ENCODE measurements at places on chromosomes 7 and 10. TPM values are rescaled to one million over a fixed set of nuclear protein-coding genes. Genes with fewer than 3 reads are reported as not detected.

- H3K4me3 ChIP-seq, result no peak overlapping the region
- no peaks in the 10 kb centered on the region for H3K4me1 ChIP-seq
- no peaks in the 10 kb centered on the region for H3K27me3 ChIP-seq
- H3K27ac ChIP-seq, result no peak overlapping the region
Measured at GRCh38 chr10:80477813-80478212, 23.7 kb downstream of the TSPAN14 start.

DNA sequence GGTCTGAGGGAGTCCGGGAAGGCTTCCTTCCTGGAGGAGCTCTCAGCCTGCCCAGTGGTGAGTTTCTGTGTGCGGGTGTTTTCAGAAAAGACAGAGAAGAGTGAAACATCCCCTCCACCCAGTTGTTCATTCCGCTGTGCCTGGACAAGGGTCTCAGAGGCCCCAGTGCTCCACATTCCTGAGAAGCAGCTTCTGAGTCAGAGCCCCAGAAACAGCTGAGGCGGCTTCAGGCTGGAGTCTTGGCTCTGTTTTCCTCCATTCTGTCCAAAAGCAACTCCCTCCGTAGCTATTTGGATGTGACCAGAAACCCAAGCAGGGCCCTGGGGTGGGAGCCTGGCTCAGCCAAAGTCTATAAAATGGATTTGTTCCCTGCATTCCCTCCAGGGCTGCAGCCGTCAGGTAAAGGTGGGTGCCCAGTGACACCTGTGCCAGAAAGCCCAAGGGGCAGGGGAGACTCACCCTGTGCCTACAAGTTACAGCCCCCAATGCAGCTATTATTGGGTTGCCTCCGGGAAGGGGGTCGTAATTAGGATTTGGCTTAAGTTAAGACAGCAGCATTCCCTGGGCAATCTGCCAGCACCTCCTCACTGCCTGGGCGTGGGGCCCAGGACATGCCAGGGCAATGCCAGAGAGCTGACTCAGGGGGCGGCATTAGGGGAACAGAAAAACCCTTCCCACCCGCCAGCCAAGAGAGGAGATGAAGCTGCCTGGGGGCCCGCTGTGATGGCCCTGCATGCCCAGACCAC is 13.1 kb upstream of the CAMK2G start:
- H3K4me1 ChIP-seq, result peaks cover 67% of the 10 kb centered on the region
- peak overlapping the region; percentile 82 for H3K27ac ChIP-seq
- no peaks in the 10 kb centered on the region for H3K36me3 ChIP-seq

HOXA11 gene
- 26.6 TPM for total RNA-seq

- peak overlapping the region; percentile 59 for H3K27ac ChIP-seq
- no peaks in the 10 kb centered on the region for H3K27me3 ChIP-seq
- H3K4me1 ChIP-seq, result peaks cover 18% of the 10 kb centered on the region
- H3K4me3 ChIP-seq, result no peak overlapping the region
- H3K36me3 ChIP-seq, result no peaks in the 10 kb centered on the region
Measured at GRCh38 chr10:62153191-62153590, 115.5 kb downstream of the RTKN2 start.

DNA sequence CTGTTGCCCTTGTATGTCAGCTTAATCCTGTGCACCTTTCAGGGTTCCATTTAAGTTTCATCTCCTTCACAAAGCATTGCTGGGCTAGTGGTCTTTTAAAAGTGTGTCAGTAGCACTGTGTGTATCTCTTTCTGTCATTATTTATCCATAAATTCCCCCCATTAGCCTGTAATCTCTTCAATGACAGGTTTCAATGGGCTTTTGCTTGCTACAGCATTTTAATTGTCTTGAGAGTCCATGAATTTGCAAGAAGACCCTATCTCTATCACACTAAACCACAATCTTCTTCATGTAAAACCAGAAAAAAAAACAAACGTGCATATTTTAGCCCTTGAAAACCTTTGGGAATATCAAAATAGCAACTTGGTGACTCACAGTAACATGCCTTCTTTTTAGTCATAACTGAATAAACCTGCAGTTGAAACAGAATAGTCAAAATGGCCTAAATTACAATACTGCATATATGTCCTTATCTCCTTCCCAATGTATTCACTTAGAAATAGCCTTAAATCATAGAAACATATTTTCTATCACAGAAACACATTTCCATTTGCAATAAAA is 118.6 kb downstream of the PON1 start:
- no peak overlapping the region for H3K27ac ChIP-seq
- peaks cover 15% of the 10 kb centered on the region for H3K4me1 ChIP-seq
- H3K36me3 ChIP-seq, result no peaks in the 10 kb centered on the region
- no peak overlapping the region for H3K4me3 ChIP-seq
- DNase-seq, result peak; percentile 73
- no peaks in the 10 kb centered on the region for H3K27me3 ChIP-seq

GRCh38 chr10:22544325-22545068 is 169.9 kb downstream of the PIP4K2A start:
- no peak overlapping the region for H3K4me3 ChIP-seq
- H3K4me1 ChIP-seq, result no peaks in the 10 kb centered on the region
- no peaks in the 10 kb centered on the region for H3K36me3 ChIP-seq
- no peaks in the 10 kb centered on the region for H3K27me3 ChIP-seq

DNA sequence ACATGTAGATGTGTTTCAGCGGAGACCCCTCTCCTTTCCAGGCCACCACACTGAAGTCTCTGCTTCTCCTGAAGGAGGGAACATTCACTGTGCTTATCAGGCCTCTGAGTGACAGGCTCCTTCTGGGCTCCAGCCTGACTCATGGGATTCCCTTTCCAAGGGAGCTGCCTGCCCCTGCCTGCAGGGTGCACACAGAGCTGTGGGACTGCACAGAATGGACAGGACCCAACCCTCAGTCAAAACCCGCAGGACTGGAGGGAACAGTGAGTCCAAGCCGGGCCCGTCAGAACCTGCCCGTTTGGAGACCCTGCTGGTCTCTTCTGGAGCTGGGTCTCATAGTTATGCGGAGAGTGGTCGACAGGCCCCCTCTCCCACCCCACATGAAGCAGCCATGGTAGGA is 32.6 kb downstream of the PLAC9 start:
- peaks cover 72% of the 10 kb centered on the region for H3K36me3 ChIP-seq
- peak; percentile 93 for DNase-seq
- H3K27me3 ChIP-seq, result no peaks in the 10 kb centered on the region
- peak overlapping the region; percentile 78 for H3K27ac ChIP-seq
- peaks cover 46% of the 10 kb centered on the region for H3K4me1 ChIP-seq

DNA sequence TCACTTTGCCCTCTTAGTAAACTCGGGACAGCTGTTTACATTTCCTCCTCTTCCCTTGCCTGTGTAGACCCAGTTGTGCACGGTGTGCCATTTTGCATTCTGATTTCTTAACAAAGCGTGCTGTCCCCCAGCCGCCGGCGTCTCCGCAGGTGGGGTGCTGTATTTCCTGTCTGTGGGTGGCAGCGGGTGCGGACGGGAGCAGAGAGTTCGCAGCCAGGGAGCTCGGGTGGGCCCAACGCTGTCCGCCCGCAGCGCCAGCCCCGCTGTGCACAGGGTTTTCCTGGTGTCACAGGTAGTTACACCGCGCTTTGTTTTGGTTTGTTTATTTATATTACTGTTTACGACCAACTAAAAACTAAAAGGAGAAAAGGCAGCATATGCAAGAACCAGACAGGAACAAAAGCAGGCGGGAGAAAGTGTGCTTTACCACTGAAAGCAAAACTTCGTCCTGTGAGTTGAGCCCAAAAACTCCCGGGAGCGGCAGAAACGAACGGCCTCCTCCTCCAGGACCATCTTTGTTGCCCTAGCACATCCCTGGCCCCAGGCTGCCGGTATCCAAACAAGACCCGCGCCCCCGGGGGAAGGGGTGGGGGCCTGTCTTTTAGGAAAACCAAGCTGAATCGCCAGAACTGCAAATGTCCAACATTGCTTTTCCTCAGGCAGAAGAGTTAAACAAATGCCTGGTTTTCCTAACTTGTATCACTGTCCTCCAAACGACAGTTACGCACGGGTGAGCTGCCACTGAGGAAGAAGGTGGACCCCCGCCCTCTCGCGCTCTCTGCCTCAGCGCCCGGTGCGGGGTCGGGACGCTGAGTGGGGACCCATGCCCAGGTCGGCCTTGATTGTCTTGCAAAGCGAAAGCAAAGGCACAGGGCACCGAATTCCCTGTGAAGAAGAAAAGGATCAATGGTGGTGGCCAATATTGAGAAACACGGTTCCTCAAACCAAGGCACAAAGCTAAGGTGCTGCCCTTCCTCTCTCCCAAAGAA is 45.9 kb upstream of the DRGX start:
- no peaks in the 10 kb centered on the region for H3K4me1 ChIP-seq
- H3K27ac ChIP-seq, result no peak overlapping the region
- DNase-seq, result no peak
- no peaks in the 10 kb centered on the region for H3K27me3 ChIP-seq
- H3K36me3 ChIP-seq, result no peaks in the 10 kb centered on the region

DNA sequence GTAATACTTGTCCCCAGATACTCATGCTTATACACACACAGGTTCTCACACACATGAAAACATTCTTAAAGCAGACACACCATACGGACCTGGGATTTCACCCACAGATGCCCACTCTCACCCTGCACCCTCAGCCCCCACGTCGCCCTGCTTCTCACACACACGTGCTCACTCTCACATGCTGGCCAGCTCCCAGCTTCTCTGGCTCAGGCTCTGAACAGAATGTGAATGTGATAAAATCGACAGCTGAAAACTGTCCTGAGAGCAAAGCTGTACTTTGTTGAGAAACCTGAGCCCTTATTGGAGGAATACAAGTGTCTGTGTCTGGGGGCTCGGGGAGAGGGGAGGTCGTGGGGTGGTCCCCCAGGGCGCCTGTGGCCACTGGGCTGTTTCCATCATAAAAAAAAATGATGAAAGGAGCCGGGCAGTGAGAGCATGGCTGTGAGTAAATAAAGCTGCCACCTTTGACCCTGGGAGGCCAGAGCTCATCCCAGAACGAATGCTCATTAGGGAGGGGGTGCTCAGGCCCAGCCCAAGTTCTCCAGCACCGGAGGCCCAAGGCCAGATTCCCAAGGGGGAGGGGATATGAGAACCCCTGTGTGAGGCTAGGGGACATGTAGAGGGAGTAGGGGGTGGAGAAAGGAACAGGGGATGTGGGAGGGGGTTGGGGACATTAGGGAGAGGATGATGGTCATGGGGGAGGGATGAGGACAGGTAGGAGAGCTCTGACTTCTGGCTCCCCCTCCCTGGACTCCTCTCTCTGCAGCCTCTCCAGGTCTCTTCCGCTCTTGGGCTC is 18.1 kb upstream of the TLX1 start:
- no peak overlapping the region for H3K4me3 ChIP-seq
- H3K27ac ChIP-seq, result no peak overlapping the region
- H3K36me3 ChIP-seq, result no peaks in the 10 kb centered on the region
- DNase-seq, result no peak

- H3K36me3 ChIP-seq, result no peaks in the 10 kb centered on the region
- no peak overlapping the region for H3K4me3 ChIP-seq
- H3K4me1 ChIP-seq, result peaks cover 43% of the 10 kb centered on the region
- H3K27ac ChIP-seq, result no peak overlapping the region
- DNase-seq, result no peak
Measured at GRCh38 chr7:131161103-131161502, 166.6 kb upstream of the MKLN1 start.

GRCh38 chr7:143884969-143885559 is 16.9 kb downstream of the TCAF1 start:
- H3K4me3 ChIP-seq, result no peak overlapping the region
- H3K36me3 ChIP-seq, result no peaks in the 10 kb centered on the region
- H3K27me3 ChIP-seq, result no peaks in the 10 kb centered on the region

- H3K4me3 ChIP-seq, result no peak overlapping the region
- H3K27me3 ChIP-seq, result peaks cover 35% of the 10 kb centered on the region
- no peaks in the 10 kb centered on the region for H3K36me3 ChIP-seq
- no peak overlapping the region for H3K27ac ChIP-seq
- H3K4me1 ChIP-seq, result no peaks in the 10 kb centered on the region
- no peak for DNase-seq
Measured at GRCh38 chr7:132680590-132680989, 104.3 kb upstream of the PLXNA4 start.

GRCh38 chr7:143240291-143241168 is 18.7 kb downstream of the TAS2R40 start:
- DNase-seq, result peak; percentile 87
- peak overlapping the region; percentile 62 for H3K27ac ChIP-seq
- H3K4me1 ChIP-seq, result peaks cover 45% of the 10 kb centered on the region
- peak overlapping the region; percentile 46 for H3K4me3 ChIP-seq
- no peaks in the 10 kb centered on the region for H3K36me3 ChIP-seq

DNA sequence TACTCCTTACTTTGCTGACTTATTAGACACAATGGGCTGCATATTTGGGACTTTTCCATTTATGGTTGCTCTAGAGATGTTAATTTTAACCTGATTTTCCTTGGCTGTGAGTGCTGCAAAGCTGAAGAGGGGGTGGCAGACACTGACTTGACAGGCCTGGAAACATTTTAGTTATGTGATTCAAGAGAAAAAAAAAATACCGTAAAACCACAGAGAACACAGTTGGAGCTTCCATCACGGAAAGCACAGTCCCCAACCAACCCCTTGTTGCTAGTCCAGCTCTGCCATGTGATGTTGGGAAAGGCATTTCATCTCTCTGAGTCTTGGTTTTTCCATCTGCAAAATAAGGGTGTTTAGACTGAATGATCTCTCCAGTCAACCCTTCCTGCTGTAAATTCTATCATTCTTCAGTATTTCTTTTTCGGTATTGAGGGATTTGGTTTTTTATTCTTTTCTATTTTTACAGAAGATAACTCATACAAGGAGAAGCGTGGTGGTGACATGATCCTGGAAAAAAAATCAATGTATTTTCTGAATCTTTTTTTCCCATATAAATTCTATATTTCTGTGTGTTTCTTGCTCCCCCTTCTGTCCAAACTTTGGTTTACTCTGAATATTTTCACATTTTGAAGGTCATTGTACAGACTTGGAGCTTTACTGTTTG is 246.1 kb downstream of the REEP3 start:
- no peak overlapping the region for H3K27ac ChIP-seq
- H3K4me3 ChIP-seq, result no peak overlapping the region
- H3K36me3 ChIP-seq, result no peaks in the 10 kb centered on the region
- H3K4me1 ChIP-seq, result no peaks in the 10 kb centered on the region
- peak; percentile 71 for DNase-seq

- peak; percentile 25 for DNase-seq
- H3K4me1 ChIP-seq, result 0 out of 2 replicates have a peak, but pooled peaks cover 4% of the 10 kb centered on the region
- no peak overlapping the region for H3K4me3 ChIP-seq
- no peaks in the 10 kb centered on the region for H3K27me3 ChIP-seq
- H3K36me3 ChIP-seq, result no peaks in the 10 kb centered on the region
- H3K27ac ChIP-seq, result no peak overlapping the region
Measured at GRCh38 chr10:112229096-112229495, 45.5 kb upstream of the GPAM start.

DNA sequence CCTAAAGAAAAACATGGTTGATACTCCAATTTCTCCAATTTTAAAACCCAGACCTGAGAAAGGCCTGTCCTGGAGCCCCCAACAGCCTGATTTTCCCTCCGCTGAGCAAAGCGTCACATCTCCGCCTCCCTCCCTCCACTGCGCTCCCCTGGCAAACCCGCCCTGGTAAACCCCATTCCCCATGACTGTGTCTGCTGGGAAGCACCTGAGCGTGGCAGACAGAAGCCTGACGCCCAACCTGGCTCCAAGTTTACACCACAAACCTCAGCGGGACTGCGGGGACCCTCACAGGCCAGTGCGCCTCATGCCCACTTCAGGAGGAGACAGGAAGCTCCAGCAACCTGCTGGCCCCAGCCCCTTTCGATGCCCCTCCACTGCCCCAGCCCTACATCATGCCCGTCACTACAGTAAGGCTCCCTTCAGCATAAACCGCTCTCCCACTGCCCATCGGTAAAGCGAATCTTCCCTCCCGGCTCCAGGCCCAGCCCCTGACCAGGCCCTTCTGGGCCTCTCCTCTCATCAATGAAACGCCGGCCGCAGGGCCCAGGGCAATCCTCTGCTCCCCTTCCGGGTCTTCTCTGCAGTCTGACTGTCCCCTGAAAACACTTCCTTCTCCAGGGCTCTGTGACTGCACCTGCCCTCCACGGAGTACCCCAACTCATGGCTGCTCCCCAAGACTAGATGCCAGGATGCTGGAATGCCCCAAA is 233.3 kb downstream of the MAD1L1 start:
- no peaks in the 10 kb centered on the region for H3K4me1 ChIP-seq
- no peaks in the 10 kb centered on the region for H3K27me3 ChIP-seq
- H3K36me3 ChIP-seq, result no peaks in the 10 kb centered on the region
- H3K27ac ChIP-seq, result no peak overlapping the region

All from PC-3 (cell line).